OCI-LY7 (cell line): ENCODE measurements at places on chromosomes 12 and 14. TPM values are rescaled to one million over a fixed set of nuclear protein-coding genes. Genes with fewer than 3 reads are reported as not detected.
A peak's percentile ranks its signal among the peaks of the same experiment; 100 is the strongest.

GRCh38 chr12:54279227-54279631, 693 bp downstream of the CBX5 start:
- DNase-seq = no peak

DNA sequence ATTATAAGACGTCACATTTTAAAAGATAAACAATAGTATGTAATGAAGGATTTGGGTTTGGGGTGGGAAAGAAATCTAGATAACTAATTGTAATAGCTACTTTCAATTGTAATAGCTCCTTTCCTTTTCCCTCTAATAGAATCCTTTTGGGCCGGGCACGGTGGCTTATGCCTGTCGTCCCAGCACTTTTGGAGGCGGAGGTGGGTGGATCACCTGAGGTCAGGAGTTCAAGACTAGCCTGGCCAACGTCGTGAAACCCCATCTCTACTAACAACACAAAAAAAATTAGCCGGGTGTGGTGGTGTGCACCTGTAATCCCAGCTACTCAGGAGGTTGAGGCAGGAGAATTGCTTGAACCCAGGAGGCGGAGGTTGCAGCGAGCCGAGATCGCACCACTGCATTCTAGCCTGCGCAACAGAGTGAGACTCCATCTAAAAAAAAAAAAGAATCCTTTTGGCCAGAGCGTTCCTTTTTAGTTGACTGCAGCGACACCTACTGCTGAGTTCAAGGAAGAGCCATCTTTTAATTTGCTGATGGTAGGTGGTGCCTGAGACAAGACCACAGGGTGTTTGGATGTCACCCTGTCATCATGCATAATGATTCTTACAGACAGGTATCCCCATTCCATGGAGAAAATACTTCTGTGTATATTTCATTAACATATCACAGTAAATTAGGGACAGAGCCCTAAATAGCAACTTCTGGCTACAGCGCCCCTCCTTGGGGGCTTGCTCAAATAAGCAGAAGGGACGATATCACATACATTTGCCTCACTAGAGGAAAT, 79.5 kb downstream of the ARMH4 start:
- peak; percentile 57 for DNase-seq

Gene IQSEC3
- total RNA-seq = not detected in 2 replicates

GRCh38 chr12:12718853-12719252, 1.7 kb downstream of the CDKN1B start:
- peak; percentile 58 for DNase-seq

DNA sequence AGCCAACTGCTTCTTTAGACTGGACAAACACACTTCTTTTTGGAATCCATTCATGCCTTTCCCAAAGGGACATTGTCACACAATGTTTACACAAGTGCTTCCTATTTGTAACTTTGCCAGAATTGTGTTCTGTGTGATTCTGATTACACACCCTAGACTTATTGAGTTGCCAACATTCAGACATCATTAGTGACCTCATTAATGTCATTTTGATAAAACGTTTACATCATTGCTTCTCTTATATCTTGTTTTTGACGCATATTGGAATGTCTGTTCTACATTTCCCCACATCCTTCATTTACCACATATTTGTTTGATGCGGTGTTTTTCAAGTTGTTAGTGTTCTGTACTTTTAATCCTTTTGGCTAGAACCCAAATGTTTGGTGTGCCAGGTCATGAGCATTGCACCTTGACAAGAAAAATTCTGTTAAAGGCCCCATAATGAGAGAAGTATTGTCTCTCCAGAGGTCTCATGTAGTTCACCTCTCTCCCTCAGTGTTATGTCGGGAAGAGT, 305.5 kb downstream of the AEBP2 start:
- no peak for DNase-seq

Gene LGALS3
- not detected in 2 replicates for total RNA-seq
